ENCODE measurements at places on chromosomes 1 and 21.

DNA sequence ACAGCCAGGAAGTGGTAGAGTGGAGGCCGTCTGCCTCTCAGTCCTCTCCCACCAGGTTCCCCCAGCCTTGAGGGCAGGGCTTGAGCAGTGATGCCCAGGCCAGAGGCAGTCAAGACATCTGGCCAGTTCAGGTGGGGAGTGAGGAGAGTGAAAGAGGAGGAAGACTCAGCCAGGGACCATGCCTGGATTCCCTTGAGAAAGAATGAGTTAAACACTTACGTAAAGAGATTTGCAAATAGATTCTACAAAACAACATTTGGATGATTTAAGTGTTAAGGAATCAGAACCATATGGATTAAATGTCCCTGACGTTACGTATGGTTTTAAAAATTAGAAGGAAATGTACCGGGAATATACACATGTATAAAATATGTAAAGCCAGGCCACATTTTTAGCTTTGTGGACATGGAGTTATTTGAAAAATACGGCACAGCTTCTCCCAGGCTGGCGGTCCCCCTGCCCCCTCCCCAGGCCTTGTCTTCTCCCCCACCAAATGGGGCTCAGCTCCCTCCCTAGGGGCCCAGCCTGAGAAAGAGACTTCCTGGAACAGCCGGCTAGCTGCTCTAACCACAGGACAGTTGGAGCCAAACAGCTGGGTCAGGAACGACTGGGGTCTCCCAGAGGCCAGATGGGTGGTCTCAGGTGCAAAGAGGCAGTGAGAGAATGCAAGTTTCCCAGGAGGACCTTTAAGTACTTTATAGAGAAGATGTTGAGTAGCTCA lies 188.3 kb upstream of the EDN2 start:
- no peak for DNase-seq

- peak; percentile 49 for DNase-seq
Measured at GRCh38 chr1:37471345-37472231, 2.8 kb upstream of the ZC3H12A start.

DNA sequence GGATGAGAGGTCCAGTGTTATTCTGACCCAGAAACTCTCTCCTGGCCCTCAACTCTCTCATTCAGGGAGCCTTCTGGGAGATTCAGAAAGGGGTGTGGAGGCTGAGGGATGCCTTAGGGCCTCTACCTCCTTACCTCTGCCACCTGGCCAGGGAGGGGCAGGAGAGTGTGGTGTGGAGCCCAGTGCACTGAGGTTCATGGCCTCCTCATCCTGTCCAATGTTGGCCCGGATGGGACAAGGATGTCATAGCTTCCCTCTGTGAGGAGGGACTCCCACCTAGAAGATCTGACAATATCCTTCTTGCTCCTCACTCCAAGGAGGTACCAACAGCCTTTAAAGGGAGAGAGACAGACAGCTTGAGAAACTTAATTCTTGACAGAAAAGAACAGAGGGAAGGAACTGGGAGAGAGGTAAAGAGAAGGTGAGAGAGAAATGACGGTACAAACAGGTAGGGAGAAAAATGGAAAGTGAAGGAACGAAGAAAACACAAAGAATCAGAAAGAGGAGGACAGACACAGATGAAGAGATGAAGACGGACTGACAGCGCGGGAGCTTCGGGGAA lies 779 bp downstream of the BEND5 start:
- no peak for DNase-seq

- no peak for DNase-seq
Measured at GRCh38 chr1:94362466-94363058, 55.6 kb upstream of the ABCD3 start.

GRCh38 chr1:149845416-149845815 lies 54.0 kb upstream of the BOLA1 start:
- DNase-seq = peak; percentile 29

GRCh38 chr1:153210206-153210605 lies 7.0 kb downstream of the LELP1 start:
- no peak for DNase-seq

- DNase-seq = no peak
Measured at GRCh38 chr1:218804014-218804785, 369.5 kb upstream of the LYPLAL1 start.

DNA sequence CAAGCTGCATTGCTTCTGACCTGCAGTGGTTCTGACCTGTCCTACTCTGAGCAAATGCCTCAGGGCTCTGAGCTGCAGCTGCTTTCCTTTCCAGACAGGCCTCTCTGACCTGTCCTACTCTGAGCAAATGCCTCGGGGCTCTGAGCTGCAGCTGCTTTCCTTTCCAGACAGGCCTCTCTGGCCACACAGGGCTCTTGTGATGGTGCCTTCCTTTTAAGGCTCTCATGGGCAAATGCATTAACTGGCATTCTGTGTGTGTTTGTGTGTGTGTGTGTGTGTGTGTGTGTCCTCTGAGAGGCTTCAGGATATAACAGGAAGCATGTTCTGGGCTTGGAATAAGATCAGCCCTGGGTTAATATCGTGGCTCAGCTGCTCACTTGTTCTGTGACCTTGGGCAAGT lies 131.3 kb downstream of the NTPCR start:
- DNase-seq = no peak

DNA sequence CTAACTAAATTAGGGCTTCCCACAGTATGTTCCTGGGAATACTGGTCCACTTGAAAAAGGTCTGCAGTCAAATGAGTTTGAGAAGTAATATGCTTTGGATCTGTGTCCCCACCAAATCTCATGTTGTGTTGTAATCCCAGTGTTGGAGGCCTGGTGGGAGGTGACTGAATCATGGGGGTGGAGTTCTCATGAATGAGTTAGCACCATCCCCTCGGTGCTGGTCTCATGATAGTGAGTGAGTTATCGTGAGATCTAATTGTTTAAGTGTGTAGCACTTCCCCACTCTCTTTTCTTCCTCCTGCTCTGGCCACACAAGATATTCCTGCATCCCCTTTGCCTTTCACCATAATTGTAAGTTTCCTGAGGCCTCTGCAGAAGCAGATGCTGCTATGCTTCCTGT lies 16.9 kb upstream of the DMRTB1 start:
- no peak for DNase-seq

DNA sequence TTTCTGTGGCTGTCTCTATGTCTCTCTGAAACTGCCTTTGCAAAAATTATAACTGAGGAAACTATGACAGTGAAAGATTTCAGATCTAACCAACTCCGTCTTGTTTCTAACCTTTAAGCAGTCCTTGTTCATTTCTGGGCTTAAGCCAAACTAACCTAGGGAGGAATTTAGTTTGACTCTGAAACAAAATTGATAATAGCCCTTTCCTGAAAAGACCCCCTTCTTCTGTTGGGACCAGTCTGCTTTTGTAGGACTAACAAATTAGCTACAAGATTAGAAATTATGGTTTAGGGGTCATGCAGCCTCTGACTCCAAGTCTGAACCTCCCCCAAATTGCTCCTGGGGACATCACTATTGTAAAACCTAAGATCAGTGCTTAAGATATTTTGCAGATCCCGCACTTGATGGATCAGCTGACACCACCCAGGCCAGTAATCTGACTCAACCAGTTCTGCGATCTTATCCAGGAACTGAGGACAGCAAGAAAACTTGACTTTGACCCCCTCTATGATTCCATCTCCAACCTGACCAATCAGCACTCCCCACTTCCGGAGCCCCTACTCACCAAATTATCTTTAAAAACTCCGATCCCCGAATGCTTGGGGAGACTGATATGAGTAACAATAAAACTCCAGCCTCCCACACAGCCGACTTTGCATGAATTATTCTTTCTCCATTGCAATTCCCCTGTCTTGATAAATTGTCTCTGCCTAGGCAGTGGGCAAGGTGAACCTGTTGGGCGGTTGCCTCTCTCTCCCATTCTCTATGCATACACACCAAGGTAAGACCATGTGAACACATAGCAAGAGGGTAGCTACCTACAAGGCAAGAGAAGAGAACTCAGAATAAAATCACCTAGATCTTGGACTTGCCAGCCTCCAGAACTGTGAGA lies 11.1 kb upstream of the TRIM63 start:
- no peak for DNase-seq

GRCh38 chr1:229159668-229160544 lies 111.0 kb upstream of the RAB4A start:
- DNase-seq = no peak

GRCh38 chr21:44583089-44583799 lies 2.8 kb upstream of the KRTAP10-5 start:
- DNase-seq = no peak

- no peak for DNase-seq
Measured at GRCh38 chr1:39214998-39215873, 10.7 kb downstream of the MACF1 start.

DNA sequence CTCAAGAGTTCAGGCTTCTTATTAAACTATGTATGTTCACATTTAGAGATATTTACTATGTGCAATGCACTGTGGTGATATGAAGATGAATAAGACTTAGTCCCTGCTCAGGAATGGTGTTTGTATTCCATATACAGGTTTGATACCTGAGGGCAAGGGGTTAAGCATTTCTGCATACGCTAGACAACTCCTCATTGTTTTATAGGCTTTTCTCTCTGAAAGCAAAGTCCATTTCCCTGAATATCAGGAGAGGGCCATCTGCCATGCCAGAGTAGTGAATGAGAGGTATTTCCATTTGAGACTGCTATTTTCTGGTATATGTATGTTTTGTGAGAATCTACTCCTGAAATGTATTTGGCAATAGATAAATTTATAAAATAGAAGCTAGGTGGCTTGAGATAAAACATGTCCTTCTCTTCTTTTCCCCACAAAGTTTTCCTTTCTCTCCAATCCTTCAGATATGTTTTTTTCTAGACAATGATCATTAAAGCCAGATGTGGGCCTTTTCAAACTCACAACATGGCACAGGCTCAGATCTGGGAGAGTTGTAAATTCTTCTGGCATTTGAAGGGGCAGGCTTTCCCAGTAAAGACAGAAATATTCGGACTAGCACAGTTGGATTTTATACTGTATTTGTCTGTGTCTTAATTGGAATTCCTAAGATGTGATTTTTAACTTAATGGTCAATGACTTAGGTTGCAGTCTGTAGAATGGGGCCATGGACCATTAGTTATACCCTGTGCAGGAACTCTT lies 73.3 kb upstream of the WDR26 start:
- no peak for DNase-seq

DNA sequence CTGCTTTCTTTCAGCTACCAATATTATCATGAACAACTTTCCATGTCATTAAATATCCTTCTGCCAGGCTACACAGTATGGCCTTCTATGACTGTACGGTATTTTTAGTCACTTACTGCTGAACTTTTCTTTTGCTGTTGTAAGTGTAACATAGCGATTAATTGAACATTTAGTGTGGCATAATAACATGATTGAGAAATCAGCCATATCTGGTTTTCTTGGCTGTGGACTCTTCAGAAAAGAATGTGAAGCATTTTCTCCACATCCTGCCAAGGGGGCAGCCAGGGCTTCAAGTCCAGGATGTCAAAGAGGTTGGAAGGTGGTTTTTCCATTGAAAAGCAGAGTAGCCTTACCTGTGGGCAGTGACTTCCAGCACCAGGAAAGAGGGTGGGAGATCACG lies 8.8 kb upstream of the AHCYL1 start:
- DNase-seq = no peak

GRCh38 chr1:74963120-74963519 lies 171.1 kb upstream of the LHX8 start:
- no peak for DNase-seq

GRCh38 chr1:30637183-30637980 lies 86.0 kb downstream of the MATN1 start:
- DNase-seq = no peak
